Fibroblast of skin of right biceps (primary cell): ENCODE measurements at places on chromosomes 5 and 9.

DNA sequence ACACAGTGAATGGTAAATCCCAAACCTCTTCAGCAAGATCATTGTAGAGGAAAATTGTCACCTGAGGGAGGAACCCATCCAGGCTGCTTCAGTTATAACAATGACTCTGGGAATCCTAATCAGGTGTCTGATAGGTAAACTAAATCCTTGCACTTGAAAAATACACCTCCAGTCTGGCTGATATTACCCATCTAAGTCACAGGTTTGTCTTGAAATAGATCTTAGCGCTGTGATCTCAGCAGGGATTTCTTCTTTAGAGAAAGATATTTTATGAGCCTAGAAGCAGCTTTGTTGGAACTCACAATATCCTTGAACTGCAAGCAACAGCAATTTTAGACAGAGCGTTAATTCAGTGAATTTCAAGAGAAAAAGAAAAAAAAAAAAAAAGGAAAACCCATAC lies 149.7 kb downstream of the SGCD start:
- DNase-seq = no peak

DNA sequence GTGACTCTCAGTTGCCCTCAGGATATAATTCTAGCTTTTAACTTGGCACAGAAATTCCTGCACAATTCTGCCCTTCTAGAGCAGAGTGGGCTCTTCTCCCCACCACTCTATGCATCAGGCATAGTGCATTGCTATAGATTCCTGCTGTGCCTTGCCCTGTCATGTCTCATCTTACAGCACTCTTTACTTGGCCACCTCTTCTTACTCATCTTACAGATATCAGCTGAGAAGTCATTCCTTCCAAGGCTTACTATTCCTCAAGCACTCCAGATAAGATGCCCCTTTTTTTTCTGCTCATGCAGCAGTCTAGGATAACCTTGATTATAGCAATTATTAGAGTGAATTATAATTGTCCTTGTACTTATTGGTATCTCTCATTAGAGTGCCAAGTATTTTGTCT lies 5.6 kb downstream of the FAM221B start:
- no peak for DNase-seq

GRCh38 chr9:107142896-107143603 lies 140.0 kb upstream of the RAD23B start:
- peak; percentile 8 for DNase-seq

- DNase-seq = no peak
These were observed 24.5 kb downstream of the PRRC2B start for GRCh38 chr9:131418143-131419025.

GRCh38 chr5:41510176-41510831 lies at the start of gene PLCXD3:
TSS of gene PLCXD3 (minus strand) at chr5:41510601. CDS start at chr5:41510526, 75 bp downstream.
- no peak for DNase-seq
